ENCODE measurements at places on chromosomes 6 and 20.

GRCh38 chr6:35776364-35777215, at the start of gene CLPSL2:
Gene CLPSL2 (plus strand): TSS chr6:35776598. CDS start chr6:35776619, 21 bp downstream.
- no peak for DNase-seq

GRCh38 chr6:1113916-1114540, 197.9 kb upstream of the FOXQ1 start:
- peak; percentile 58 for DNase-seq

DNA sequence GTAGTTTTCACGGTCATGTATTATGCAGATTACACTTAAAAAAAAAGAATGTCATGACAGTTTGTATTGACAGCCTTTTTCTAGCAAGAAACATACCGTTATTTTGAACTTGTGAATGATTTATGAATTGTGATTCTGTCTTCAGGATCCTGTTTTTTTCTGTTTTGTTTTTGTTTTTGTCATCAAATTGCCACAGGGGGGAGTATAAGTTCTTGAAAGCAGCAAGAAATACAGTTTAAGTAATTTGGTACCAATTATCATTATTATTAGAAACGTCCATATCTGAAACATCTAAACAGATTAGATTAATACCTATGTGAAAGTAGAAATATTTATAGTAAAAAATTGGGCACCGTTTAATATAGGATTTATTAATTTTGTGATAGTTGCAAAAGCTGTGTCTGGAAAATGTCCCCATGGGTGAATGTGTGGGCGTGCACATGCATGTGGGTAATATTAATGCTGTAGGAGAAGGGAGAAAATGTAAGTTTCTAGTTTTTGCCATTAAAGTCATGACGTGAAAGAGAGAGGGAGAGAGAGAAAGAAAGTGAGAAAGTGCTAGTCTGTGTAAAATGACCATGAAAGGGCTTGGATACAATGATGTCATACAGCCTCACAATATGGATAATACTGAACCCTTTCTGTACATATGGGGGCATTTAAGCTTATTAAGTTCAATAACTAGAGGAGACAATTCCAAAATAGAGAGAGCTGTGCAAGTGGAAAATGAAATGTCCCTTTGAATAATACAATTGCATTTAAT, 9.4 kb upstream of the CCN2 start:
- DNase-seq, result peak; percentile 40

DNA sequence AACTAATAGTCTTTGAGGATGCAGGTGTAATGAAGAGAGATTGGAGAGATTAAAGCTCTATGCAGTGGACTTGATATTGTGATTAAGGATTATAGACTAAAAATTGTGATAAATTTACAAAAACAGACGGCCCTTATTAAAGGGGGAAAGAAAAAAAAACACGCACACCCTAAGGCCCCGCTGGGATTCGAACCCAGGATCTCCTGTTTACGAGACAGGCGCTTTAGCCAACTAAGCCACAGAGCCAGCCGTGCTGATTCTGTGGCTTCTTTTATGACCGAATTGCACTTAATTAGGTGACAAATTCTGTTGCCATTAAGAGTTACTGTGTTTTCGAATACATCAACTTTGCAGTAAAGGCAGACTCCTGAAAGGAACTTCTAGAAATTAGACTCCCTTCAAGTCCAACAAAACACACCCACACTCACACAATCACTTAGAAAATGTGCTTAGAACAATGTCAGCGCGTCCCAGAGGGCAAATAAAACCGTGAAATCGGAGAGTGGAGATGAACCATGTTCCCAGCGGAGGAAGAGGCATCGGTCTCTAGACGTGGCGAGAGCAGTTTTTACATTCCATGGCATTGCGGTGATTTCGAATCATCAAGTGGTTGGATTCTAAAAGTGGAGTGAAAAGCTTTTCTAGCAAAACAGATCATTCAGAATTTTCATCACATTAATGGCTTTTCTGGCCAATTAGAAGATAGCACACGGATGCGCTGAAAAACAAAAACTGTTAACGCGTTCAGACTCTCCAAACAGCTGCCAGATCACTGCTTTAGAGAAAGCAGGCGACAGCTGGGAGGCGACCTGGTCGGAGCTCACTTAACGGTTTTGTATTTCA, 122.6 kb downstream of the GPX5 start:
- DNase-seq, result peak; percentile 62

GRCh38 chr6:108442770-108443520, 117.8 kb upstream of the FOXO3 start:
- DNase-seq, result no peak

DNA sequence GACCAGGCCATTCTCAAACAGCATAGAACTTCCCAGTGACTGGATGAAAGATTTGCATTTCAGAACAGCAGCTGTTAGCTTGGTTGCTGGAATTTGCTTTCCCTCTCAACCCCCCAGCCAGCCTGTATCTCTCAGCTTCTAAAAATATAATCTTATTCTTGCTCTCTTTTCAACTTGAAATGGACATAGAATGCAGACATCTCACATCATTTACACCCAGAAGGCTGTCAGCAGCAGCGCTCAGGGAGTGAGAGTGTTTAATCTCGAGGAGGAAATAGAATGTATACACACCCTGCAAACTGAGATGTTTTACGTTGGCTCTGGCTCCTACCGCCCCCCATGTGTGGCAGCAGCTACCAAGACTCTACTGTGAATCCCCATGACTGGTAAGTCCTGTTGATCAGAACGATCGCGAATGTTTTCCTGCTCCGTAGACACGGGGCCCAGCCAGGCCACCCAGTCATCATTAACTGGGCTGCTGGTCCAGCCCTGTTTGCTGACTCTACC, 163.4 kb upstream of the SLC24A3 start:
- no peak for DNase-seq

- DNase-seq, result no peak
Observed at GRCh38 chr20:17571153-17571527, 1.3 kb downstream of the DSTN start.

- no peak for DNase-seq
Observed at GRCh38 chr6:21166754-21167153, 426.8 kb upstream of the SOX4 start.

- no peak for DNase-seq
Observed at GRCh38 chr20:61419501-61419900, 167.4 kb downstream of the CDH4 start.

- peak; percentile 64 for DNase-seq
Observed at GRCh38 chr6:32825966-32826365, 9.2 kb upstream of the HLA-DOB start.

- DNase-seq, result no peak
Observed at GRCh38 chr6:35451354-35452182, 570 bp upstream of the FANCE start.

DNA sequence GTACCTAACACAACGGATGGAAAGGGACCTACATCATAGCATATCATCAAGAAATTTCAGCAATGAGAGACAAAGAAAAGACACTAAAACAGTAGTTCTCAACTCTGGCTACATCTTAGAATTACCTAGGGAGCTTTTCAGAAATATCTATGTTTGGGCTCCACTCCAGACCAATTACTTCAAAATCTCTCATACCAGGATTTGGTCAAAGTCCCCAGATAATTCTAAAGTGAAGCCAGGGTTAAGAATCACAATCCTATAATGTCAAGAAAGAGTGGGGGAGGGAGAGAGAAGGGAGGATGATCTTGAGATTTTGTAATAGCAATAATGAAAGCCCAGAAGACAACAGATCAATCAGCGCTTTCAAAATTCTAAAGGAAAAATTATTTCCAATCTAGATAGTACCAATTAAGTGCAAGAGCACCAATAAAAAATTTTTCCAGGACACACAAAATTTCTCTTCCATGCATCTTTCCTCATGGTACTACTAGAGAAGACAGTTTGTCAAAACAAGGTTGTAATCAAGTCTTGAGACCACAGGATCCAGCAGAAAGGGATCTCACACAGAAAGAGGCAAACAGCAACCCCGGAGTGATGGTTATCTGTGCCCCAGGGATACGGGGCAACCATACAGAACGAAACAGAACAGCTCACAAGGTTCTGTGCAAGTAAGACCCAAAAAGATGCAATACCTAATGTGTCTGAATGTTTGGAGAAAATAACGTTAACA, 152.9 kb upstream of the DST start:
- no peak for DNase-seq

DNA sequence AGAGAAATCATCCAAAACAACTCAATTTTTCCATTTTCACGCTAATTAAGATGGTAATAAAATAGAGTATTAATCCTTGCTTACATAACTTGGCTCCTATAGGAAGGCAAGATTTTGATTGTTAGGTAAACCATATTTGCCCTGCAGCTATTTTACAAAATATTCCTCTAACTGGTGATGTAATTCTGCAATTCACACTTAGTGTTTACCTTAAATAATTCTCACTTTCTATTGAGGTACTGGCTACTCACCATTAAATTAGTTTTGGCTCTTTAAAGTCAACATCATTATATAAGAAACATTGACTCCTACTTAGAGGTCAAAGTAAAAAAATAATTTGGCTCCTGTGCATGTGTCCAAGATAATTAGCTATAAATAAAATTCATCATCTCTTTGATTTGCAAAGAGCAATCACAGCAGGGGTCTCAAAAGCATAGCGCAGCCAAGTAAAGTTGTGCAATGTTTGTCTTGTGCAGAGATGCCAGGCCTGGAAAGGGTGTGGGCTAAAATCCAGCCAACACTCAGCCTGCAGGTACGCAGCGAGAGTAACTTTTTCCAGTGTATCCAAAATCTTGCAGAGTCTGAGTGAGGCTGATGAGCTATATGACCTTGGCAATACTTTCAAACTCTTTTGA, 501.2 kb downstream of the MMUT start:
- DNase-seq, result no peak

- DNase-seq, result peak; percentile 77
Observed at GRCh38 chr6:149031859-149032598, 285.2 kb downstream of the UST start.

DNA sequence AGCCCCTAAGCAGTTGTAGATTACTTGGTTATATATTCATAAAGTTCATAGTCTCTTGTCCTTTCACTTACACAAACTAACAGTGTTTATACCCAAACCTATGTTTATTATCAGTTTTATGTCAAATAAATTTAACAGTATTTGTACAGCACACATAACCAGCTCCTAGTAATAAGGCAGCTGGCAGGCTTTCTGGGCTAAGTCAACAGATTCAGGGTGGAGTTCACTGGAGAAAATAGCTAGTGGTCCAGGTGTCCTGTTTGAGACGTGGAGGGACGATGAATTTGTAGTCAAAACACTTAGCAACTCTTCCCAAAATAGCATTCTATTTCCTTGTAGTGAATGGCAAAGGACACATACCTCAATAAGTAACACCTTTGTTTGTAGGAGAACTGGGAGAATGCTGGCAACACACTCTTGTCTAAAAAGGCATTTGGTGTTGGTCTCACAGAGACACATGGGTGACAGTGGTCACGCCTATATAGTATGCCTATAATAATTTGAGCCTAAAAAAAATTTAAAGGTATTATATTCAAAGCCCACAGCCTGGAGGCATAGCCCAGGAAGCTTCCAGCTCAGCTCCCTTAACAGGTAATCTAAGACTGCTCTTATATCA, 156.4 kb upstream of the CARMIL1 start:
- no peak for DNase-seq

- no peak for DNase-seq
Observed at GRCh38 chr20:21656308-21657067, 49.0 kb upstream of the PAX1 start.

DNA sequence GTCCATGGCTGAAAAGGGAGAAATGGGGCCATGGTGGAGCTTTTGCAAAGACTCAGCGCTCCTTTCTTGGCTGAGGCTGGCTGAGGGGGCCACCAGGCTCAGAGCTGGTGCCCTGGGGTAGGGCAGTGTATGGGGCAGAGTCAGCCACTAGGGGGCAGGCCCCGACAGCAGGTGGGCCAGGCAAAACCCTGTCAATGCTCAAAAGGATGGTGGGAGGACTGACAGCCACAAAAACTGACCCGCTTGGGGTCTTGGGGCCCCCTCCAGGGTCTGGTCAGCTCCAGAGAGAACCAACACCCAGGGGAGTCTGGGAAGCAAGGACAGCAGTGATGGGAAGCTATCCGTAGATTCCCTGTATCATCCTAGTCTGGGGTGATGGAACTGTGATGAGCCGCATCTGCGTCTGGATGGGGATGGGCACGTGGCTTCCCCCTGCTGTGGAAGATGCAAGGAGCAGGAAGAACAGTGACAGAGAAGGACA, 306.9 kb downstream of the DHX35 start:
- no peak for DNase-seq

DNA sequence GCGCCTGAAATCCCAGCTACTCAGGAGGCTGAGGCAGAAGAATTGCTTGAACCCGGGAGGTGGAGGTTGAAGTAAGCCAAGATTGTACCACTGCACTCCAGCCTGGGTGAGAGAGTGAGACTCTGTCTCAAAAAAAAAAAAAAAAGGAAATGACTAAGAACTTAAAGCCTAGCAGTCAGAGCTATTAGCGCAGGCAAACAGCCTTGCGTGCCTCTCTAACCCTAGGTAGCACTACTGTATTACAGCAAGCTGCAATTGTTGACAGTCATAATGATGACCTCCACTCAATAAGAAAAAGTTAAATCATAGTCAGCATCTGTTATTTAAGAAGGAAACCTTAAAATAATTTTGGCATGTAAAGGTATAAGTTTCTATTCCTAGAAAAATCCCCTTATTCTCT, 14.4 kb downstream of the GSS start:
- no peak for DNase-seq

DNA sequence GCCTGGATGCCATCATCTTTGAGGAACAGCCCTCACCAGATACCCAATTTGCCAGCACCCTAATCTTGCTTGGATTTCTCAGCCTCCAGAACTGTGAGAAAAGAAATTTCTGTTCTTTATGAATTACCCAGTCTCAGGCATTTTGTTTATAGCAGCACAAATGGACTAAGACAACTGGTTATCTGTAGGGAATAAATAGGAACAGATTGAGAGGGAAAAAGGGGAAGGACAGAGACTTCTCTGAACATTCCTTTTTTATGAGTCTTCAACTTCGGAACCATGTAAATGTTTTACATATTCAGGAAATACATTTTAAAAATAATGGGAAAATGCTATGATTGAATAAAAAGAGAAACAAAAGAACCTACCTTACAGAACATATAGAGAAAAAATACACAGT, 20.9 kb downstream of the KCTD20 start:
- DNase-seq, result no peak

DNA sequence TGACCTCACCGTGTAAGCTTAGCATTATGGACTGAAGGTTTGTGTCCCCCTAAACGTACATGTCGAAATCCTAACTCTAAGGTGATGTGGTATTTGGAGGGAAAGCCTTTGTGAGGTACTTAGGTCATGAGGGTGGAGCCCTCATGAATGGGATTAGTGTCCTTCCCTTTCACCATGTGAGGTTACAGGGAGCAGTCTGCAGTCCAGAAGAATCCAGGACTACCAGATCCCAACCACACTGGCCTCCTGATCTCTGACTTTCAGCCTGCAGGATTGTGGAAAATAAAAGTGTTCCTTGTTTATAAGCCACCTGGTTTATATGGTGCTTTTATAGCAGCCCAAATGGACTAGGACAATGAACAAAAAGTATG, 73.4 kb downstream of the ZBTB2 start:
- no peak for DNase-seq
